Left hindlimb (tissue), 1 donor: ENCODE measurements at places on chromosomes 1 and 21.

DNA sequence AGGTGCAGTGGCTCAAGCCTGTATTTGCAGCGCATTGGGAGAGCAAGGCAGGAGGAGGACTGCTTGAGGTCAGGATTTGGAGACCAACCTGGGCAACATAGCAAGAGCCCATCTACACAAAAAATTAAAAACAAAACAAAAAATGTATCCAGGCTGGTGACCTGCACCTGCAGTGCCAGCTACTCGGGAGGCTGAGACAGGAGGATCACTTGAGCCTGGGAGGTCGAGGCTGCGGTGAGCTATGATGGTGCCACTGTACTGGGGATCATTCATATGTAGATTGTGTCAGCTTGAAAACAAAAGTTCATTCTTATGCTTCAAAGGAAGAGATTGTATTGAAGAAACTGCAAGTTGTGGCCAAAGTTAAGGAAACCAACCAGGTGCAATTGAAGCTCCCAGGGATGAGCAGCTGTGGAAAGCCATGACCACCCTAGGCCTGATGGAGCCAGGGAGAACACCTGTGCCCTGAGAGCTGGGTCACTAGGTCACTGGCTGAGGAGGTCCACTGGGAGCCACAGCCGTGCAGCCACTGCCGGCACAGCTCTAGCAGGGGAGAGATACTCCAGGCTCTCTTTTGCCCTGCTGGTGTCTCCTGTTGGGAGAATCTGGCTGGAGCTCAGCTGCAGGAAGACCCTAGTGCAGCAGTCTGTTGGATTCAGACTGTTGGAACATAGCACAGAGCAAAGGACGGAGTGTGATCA is 13.3 kb upstream of the BRWD1 start:
- DNase-seq: no peak

GRCh38 chr1:236142253-236143103 is at the start of gene GPR137B:
Gene GPR137B, plus strand, starts transcription at chr1:236142539. Its CDS starts 84 bp downstream, at chr1:236142623.
- peak; percentile 63 for DNase-seq

GRCh38 chr1:115877511-115877910 is 36.6 kb upstream of the NHLH2 start:
- peak; percentile 30 for DNase-seq

GRCh38 chr1:19274636-19275035 is 13.9 kb downstream of the AKR7A3 start:
- no peak for DNase-seq

DNA sequence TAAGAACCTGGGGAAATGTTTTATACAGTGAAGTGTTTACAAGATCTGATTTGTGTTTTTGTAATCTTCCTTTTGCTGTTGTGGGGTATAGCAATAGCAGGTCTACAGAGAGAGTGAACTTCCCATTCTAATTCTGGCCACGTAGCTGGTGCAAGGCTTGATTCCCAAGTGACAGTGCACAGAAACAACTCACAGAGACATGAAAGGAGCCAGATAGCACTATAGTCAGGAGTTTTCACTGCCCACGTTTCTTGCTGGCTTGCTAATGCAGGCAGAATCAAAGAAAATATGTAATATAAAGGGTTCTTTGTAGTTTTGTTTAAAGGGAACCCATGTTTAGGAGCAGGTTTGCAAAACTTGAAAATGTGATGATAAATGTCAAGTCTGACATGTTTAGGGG is 170.9 kb upstream of the IVNS1ABP start:
- no peak for DNase-seq

DNA sequence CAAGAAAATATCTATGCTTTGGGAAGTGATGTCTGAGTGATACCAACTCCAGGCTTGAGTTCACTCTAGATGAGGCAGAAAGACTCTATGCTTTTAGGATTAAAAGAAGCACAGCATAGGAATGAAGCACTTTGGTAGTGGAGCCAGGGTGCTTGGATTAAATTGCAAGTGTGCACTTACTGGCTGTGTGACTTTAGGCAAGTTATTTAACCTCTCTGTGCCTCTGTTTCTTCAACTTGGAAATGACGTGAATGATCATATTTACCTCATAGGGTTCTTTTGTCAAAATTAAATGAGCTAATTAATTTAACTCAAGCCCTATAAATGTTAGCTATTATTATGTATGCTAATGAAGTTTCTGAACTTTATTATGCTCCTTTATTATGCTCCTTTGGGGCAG is 446.1 kb downstream of the TTLL7 start:
- no peak for DNase-seq

- DNase-seq: no peak
Measured at GRCh38 chr1:11581445-11581991, 72.7 kb downstream of the FBXO2 start.

GRCh38 chr1:240611619-240612480 is at the start of gene GREM2:
Gene GREM2, minus strand, starts transcription at chr1:240612155. Its CDS starts 118,680 bp downstream, at chr1:240493475.
- DNase-seq: peak; percentile 78
